Osteoblast (primary cell): ENCODE measurements at places on chromosomes 6 and 20. TPM values are rescaled to one million over a fixed set of nuclear protein-coding genes. Genes with fewer than 3 reads are reported as not detected.
A peak's percentile ranks its signal among the peaks of the same experiment; 100 is the strongest.

DNA sequence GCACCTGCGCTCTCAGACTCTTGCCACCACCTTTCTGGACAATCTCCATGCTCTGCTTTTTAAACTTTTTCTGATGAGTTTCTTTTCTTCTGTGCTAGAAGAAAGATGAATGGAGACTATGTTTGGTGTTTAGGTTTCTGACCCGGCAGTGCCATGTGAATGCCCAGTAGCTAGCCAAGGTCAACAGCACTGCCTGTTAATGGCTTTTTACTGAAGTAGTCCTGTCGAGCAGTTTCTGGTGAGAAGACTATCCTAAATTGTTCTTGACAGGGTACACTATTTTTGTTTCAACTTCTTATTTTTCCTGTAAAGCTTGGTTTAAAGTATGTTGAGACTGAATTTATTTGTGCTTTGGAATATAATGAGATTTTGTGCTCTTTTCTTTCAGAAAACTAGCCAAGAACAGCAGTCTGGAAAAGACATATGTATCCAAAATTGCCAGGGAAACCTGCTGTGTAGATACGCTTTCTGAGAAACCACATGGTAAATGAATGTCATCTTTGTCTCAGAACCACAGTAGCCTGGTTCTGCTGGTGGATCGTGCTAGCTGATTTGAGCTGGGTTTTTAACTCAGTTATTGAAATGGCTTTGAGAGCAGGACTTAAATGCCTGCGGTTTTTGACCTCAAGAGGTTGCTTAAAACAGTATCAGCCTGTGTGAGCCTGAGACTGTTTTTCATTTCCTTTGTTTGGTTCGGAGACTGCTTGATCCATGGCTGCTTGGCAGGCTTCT is 48.1 kb downstream of the KCNS1 start:
- H3K27ac ChIP-seq: peak overlapping the region; percentile 78
- no peaks in the 10 kb centered on the region for H3K27me3 ChIP-seq
- H3K36me3 ChIP-seq: peaks cover 5% of the 10 kb centered on the region
- peak overlapping the region; percentile 16 for H3K4me3 ChIP-seq
- peaks cover 54% of the 10 kb centered on the region for H3K4me1 ChIP-seq

- no peaks in the 10 kb centered on the region for H3K4me1 ChIP-seq
- no peaks in the 10 kb centered on the region for H3K36me3 ChIP-seq
- DNase-seq: peak; percentile 85
These were observed 595 bp downstream of the EYA2 start for GRCh38 chr20:46894971-46895905.

DNA sequence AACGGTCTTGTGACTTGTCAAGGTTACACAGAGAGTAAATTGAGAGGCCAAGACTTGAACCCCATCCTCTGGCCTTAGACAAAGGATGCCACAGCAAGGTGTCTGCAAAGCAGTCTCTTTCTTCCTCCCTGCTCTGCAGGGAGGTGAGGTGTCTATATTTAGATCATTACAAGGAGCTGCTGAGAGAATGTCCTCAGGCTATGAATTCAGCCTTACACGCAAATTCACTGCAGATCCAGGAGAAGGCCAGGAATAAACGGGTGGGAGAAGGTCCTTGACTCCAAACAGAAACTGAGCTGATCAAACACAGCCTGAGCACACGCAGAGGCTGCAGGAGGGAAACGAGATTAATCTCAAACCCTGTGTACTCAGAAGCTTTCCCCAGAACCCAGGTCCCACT is 48.6 kb upstream of the PTPRT start:
- H3K36me3 ChIP-seq: no peaks in the 10 kb centered on the region
- no peaks in the 10 kb centered on the region for H3K27me3 ChIP-seq
- no peak overlapping the region for H3K27ac ChIP-seq
- DNase-seq: no peak
- H3K4me1 ChIP-seq: no peaks in the 10 kb centered on the region

DNA sequence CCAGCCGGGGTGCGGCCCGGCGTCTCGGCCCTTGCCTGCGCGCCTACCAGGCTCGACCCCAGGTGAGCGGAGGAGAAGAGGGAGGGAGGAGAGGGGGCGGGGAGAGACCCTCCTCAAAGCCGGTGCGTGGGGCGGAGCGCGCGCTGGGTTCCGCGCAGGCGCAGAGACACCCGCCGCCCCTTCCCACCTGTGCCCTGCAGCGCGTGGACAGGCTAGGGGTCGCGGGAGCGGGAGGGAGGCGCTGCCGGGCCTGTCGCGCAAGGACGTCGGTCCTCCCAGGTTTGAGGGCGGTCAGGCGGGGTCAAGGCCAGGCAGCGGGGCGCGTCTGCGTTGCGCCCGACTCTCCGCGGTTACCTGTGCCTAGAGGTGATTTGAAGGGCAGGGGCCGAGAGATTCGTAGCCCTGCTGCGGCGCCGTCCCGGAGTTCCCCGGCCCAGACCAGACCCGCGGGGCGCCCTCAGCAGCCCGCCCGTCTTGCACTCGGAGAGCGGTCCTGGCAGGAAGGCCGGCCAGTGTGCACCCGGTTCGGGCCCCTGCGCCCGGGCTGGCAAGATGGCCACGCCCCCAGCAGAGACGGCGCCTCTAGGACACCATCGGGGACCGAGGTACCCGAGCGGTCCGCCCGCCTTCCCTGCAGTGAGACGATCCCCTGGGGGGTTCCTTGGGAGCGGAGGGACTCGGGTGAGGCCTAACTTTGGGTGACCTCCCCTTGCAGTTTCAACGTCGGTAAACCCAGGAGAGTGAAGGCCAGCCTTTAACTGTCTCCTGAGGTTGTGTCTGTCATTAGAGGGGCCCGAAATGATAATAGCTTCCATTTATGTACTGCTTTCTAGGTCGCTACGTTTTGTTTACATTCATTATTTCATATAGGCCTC is 546 bp downstream of the C6orf136 start:
- peaks cover 24% of the 10 kb centered on the region for H3K36me3 ChIP-seq
- H3K4me1 ChIP-seq: peaks cover 9% of the 10 kb centered on the region
- H3K4me3 ChIP-seq: peak overlapping the region; percentile 98
- no peaks in the 10 kb centered on the region for H3K27me3 ChIP-seq

DNA sequence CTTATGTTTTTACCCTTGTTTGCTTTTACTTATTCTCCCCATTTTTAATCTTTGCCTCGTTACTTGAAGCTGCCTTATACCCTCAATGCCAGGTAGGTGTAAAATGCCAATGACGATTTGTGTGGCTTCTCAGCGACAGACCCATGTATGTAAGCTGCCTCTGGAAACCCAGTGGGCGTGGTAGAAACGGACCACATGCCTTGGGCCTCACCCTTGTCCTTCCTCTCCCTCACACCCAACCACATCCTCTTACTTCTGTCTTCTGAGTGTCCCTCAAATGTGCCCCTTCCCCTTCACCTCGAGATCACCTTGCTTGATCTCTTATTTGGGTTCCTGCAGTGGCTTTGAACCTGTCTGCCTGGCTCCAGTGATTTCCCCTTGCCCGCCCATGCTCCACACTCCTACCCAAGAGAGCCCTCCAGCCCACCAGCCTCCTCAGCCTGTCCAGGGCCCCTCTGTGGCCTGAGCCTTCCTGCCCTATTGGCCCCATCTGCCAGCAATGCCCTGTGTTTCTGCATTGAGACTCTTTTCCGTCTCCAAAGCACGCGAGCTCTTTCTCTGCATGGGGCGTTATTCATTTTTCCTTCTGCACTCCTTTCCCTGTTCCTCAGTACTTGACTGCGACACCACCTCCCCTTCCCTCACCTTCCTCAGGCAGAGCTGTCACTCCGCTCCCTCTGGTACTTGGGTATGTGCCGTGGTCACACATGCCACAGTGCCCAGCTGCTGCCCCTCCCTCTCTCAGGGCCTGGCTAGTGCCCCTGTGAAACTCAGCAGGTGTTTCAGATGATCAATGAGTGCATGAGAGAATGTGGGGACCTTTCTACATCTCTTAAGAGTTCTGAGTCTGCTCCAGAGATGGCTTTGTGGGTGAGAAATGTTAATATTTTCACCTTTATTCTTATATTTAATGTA is 115.4 kb downstream of the SLX4IP start:
- H3K36me3 ChIP-seq: no peaks in the 10 kb centered on the region
- H3K27ac ChIP-seq: no peak overlapping the region
- no peak overlapping the region for H3K4me3 ChIP-seq
- no peak for DNase-seq
- no peaks in the 10 kb centered on the region for H3K27me3 ChIP-seq

DNA sequence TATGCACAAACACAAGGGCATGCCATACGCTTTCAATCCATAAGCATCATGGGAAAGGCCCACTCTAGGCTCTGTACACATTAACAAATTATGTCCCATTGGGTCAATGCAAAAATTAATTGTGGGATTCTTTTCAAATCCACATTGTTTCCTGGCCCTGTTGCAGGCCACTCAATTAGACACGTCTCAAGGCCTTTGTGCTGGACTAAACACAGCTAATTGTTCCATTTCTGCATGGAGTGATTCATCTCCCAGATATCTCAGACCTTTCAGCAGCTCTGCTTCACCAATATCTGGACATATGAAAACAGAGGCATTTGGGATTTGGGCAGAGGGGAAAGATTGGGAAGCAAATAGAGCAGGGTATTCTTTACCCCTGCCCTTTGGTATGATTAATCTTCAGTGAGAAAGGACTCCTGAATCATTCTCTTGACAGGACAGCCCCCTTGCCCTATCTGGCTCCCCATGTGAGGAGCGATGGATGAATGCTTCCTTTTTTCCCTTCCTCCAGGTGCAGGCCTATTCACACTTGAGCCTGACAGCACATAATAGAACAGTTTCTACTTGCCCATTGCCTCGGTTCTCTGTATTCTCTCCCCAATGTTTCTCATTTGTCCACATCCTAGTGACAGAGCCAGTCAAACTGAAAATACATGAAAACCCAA is 547.6 kb downstream of the HAO1 start:
- H3K27ac ChIP-seq: no peak overlapping the region
- no peak for DNase-seq
- no peak overlapping the region for H3K4me3 ChIP-seq
- H3K4me1 ChIP-seq: no peaks in the 10 kb centered on the region

DNA sequence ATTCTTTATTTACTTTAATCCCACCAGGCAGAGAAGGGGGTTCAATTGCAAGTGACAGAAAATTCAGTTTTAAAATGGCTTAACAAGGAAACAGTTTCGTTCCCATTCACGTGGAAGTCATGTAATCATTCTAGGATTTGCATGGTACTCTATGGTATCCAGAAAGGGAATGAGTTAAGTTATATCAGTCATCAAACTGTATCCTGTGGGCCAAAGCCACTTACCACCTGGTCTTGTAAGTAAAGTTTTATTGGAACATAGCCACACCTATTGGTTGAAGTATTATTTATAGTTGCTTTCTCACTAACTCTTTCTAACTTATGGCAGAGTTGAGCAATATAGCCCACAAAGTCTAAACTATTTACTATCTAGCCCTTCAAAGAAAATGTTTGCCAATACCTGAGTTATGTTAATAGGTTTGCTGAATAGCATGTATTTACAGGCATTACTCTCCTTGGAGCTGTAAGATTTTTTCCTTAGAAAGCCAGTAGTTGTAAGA is 10.2 kb upstream of the MMS22L start:
- H3K27me3 ChIP-seq: no peaks in the 10 kb centered on the region
- H3K4me3 ChIP-seq: no peak overlapping the region
- H3K4me1 ChIP-seq: peaks cover 6% of the 10 kb centered on the region
- H3K36me3 ChIP-seq: no peaks in the 10 kb centered on the region
- no peak for DNase-seq
- H3K27ac ChIP-seq: no peak overlapping the region

GRCh38 chr20:35934050-35934449 is 20.3 kb downstream of the SCAND1 start:
- no peak overlapping the region for H3K4me3 ChIP-seq
- no peaks in the 10 kb centered on the region for H3K27me3 ChIP-seq
- H3K27ac ChIP-seq: no peak overlapping the region
- peaks cover 21% of the 10 kb centered on the region for H3K36me3 ChIP-seq
- H3K4me1 ChIP-seq: peaks cover 6% of the 10 kb centered on the region

Gene NKAIN4
- not detected in 2 replicates for total RNA-seq

Gene FHL5
- total RNA-seq: not detected in 2 replicates

Gene ZHX3
- total RNA-seq: 35.4 and 36.6 TPM in 2 replicates
